ENCODE measurements at places on chromosomes 7 and 10.
A peak's percentile ranks its signal among the peaks of the same experiment; 100 is the strongest.

DNA sequence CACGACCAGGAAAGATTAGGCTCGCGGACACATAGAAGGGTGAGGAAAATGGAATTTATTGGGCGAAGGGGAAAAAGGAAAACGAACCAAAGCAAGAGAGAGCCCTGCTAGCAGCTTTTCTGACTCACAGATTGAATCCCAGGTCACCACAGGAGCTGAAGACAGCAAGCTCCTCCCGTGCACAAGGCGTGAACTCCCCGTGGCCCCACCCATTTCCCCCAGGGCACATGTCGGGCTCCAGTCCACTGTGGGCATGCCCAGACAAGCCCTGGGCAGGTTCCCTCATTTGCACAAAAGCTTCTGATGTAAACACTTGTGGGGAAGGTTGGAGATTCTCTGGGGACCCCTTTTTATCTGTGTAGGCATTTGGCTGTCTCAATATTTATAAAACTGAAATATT is 582.4 kb downstream of the SUGCT start:
- no peaks in the 10 kb centered on the region for H3K27me3 ChIP-seq
- no peaks in the 10 kb centered on the region for H3K36me3 ChIP-seq
- DNase-seq = peak; percentile 80
- H3K4me3 ChIP-seq = no peak overlapping the region
- peaks cover 13% of the 10 kb centered on the region for H3K4me1 ChIP-seq

DNA sequence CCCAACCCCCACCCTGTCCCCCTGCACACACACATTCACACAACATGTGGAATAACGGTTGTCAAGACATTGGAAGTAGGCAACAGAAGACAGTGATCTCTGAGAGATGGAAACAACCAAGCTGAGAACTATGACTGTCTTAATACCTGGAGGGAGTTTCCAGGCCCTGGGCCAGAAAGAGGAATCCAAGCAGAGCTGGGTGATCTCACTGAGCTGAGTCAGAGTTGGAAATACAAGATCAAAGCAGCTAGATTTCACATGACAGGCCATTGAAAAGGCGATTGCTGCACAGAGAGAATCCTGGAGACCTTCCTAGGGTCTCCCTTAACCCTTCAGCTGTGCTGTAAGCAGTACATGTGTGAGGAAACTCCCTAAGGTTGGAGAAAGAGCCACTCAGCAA is 165.8 kb upstream of the PRSS1 start:
- no peaks in the 10 kb centered on the region for H3K36me3 ChIP-seq
- no peak overlapping the region for H3K27ac ChIP-seq
- no peak overlapping the region for H3K4me3 ChIP-seq
- H3K27me3 ChIP-seq = no peaks in the 10 kb centered on the region
- no peak for DNase-seq

GRCh38 chr7:40799493-40800403 is 664.9 kb downstream of the SUGCT start:
- no peaks in the 10 kb centered on the region for H3K27me3 ChIP-seq
- no peak overlapping the region for H3K27ac ChIP-seq
- no peak for DNase-seq
- H3K36me3 ChIP-seq = no peaks in the 10 kb centered on the region
- peaks cover 6% of the 10 kb centered on the region for H3K4me1 ChIP-seq

DNA sequence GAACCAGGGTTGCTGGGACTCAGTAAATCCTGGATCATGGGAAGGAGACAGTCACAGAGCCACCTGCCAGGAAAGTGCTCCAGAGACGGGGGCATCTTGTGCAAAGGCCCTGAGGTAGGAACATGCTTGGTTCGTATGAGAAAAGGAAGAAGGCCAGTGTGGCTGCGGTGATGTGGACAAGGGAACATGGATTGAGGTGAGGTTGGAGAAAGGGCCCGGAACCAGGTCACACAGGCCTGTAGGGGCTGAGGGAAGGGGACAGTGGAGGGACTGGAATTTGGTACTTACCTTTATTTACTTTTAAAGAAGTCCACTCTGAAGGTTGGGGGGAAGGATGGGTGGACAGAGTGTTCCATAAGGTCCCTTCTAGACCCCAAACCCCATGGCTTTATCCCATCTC is 32.9 kb upstream of the CXCL12 start:
- no peaks in the 10 kb centered on the region for H3K36me3 ChIP-seq
- no peaks in the 10 kb centered on the region for H3K27me3 ChIP-seq
- DNase-seq = peak; percentile 28
- H3K4me3 ChIP-seq = no peak overlapping the region
- H3K27ac ChIP-seq = no peak overlapping the region

DNA sequence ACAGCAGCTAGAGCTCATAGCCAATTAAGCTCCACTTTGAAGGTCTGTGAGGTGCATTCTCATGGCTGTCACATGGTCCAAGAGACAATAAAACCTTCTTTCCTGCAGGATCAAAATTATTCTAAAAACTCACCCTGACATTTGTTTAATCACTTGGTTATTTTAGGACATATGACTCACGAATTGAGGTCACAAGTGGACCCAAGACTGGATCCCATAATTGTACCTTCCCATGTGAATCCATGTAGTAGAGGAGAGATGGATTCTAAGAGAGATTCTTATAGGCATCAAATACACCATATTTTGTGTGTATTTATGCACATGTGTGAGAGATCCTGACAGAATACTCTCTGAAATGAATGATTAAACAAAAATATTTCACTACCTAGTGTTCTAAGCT is 18.1 kb downstream of the POLR1F start:
- H3K27ac ChIP-seq = no peak overlapping the region
- H3K27me3 ChIP-seq = no peaks in the 10 kb centered on the region
- no peak overlapping the region for H3K4me3 ChIP-seq
- DNase-seq = no peak

GRCh38 chr10:23413629-23414089 is 25.2 kb upstream of the OTUD1 start:
- no peak overlapping the region for H3K27ac ChIP-seq
- no peaks in the 10 kb centered on the region for H3K27me3 ChIP-seq
- H3K36me3 ChIP-seq = no peaks in the 10 kb centered on the region
- no peak for DNase-seq
- H3K4me1 ChIP-seq = no peaks in the 10 kb centered on the region

DNA sequence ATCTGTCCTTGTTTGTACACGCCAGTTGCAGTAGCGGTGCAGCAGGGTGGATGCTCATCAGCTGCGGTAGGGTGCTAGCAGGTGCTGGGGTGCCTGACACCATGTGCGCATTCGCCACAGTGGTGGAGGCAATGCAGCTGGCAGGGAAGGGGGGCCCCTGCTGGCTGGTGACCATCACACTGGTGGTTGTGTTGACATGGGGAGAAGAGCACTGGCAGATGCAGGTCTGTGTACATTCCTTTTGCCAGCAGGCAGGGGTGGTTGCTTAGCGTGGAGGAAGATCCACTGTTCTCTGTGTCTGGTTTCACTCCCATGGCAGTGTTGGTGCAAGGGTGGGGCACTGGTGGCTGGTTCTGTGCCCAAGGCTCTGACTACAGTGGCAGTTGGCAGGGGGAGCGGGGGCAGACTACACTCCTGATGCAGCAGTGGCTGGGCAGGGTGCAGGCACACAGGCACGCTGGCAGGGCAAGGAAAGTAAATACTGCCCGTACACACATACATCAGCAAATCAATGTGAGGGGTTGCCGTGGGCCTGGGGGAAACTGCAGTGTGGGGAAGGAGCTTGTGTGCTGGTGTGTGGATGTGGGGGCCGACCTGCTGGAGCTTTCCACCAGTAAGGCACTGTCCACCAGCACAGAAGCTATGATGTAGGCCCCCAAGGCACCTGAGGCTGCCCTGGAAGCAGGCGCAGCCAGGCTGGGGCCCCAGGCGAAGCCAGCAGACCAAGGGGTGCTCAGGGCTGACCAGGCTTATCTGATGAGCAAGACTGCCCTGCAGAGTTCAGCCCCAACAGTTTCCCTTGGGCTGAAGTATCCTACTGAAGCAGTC is 87.2 kb upstream of the UNC5B start:
- no peaks in the 10 kb centered on the region for H3K36me3 ChIP-seq
- no peak overlapping the region for H3K4me3 ChIP-seq
- H3K27ac ChIP-seq = no peak overlapping the region
- H3K27me3 ChIP-seq = peaks cover 8% of the 10 kb centered on the region
- H3K4me1 ChIP-seq = peaks cover 5% of the 10 kb centered on the region
- peak; percentile 55 for DNase-seq

- DNase-seq = no peak
- H3K36me3 ChIP-seq = no peaks in the 10 kb centered on the region
- peaks cover 16% of the 10 kb centered on the region for H3K27me3 ChIP-seq
- H3K27ac ChIP-seq = no peak overlapping the region
- no peak overlapping the region for H3K4me3 ChIP-seq
These were observed 2.3 kb downstream of the GSDME start for GRCh38 chr7:24754906-24755506.

GRCh38 chr7:122454776-122455507 is 150.4 kb upstream of the FEZF1 start:
- H3K36me3 ChIP-seq = no peaks in the 10 kb centered on the region
- H3K4me1 ChIP-seq = no peaks in the 10 kb centered on the region
- no peak overlapping the region for H3K4me3 ChIP-seq
- no peak for DNase-seq

DNA sequence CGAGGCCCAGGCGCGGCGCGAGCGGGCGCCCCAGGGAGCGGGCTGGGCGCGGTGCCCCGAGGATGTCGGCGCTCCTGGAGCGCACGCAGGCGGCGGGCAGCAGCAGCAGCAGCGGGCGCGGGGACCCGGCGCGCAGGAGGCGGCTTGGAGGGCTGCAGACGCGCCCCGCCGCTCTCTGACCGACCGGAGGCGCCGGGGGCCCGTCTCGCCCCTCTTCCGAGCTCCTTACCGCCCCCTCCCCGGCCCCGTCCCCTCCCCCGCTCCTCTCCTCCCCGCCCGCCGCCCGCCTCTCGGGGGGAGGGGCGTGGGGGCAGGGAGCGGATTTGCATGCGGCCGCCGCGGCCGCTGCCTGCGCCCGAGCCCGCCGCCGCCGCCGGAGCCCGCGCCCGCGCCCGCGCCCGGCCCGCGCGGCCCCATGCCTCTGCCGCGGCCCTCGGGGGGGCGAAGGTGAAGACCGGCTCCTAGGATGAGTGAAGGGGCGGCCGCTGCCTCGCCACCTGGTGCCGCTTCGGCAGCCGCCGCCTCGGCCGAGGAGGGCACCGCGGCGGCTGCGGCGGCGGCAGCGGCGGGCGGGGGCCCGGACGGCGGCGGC is at the start of gene NRG3:
TSS of gene NRG3 (plus strand) at position 320 of the 592 bp plus-strand sequence.
- H3K27ac ChIP-seq = no peak within 1 kb of the TSS
- peaks cover 10% of the 10 kb centered on the region for H3K4me1 ChIP-seq
- no peak for DNase-seq
- H3K36me3 ChIP-seq = no peaks in the 10 kb centered on the region

DNA sequence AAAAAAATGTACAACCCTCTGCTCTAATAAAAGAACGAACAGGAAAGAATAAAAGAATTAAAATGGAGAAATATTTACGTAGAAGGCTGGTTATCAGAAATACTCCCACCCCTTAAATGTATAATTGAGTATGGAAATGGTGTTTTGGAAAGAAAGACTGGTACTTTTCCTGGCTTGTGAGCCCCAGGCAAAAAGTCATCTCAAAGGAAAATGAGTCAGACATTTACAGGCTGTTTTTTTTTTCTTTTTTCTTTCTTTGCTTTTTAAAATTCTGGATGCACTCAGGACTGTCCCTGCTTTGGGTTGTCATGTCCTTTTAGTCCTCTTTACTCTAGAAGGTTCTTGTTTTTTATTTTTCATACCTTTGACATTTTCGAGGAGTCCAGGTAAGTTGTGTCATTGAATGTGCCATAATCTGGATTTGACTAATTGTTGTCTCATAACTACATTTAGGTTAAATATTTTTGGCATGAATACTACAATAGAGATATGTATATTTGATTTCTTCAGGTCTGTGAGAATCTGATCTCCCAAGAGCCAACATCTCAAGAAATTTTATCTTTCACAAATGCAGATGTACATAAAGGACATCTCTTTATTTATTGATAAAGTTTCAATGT is 313.0 kb upstream of the GLI3 start:
- H3K27me3 ChIP-seq = no peaks in the 10 kb centered on the region
- DNase-seq = no peak
- peaks cover 25% of the 10 kb centered on the region for H3K4me1 ChIP-seq
- H3K4me3 ChIP-seq = no peak overlapping the region
